ENCODE measurements at places on chromosomes 16 and 17.

DNA sequence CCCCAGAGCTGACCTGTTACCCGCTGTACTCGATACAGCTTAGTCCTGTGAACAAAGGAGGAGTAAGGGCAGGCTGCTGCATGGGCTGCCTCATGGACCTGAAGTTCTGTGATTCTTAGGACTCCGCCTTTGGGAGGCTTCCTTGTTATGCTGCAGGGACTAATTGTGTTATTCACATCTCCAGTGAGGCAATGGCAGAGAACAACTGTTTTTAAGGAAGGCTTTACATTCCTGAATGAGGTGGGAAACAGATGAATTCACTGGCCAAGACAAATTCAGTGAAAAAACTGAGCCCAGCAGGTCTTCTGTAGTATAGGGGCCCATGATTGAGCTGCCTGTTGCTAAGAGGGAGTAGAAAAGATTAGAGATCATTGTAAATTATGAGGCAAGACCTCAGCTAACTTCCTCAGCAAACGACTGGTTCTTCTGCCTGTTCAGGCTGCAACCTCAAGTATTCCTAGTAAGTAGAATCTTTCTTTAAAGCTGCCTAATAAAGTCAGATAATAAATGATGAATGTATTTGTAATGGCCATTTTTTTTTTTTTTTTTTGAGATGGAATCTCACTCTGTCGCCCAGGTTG lies 26.3 kb downstream of the ADORA2B start:
- DNase-seq = no peak

GRCh38 chr17:8131844-8132441 lies 8.0 kb upstream of the HES7 start:
- DNase-seq = no peak

DNA sequence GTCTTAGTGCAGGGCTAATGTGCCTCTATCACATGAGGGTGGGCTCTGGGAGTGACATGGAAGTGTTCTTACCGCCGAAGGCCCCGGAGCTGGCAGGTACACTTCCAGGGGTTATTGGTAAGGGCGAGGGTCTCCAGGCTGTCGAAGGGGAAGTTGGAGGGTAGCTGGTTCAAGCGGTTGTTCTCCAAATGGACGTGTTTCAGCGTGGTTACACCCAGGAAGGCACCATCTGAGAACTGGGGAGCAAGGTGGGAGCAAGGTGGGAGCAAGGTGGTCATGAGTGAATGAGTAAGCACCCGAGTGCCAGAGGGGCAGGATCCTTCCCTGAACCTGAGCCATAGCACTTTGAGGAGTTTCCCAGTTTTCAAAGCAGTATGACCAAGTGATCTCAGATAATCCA lies 3.0 kb downstream of the CHAD start:
- no peak for DNase-seq

DNA sequence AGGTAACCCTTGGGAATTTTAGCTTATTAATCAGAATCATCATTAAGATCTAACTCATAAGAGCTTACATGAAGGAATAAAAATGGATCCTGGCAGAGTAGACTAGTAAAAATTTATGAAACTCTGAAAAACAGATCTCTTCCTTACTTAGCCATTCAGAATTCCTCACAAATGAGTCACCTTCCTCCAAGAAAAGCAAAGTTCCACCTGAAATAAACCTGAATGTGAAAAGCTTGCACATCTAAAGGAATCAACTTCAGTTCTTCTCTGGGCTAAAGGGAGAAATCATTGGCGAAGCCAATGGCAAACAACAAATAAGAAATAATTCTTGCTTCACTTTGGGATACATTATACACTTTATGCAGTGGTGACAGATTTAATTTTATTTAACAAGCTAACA lies 22.7 kb downstream of the MYO1D start:
- DNase-seq = no peak

GRCh38 chr17:46126840-46127239 lies 66.4 kb downstream of the KANSL1 start:
- no peak for DNase-seq

GRCh38 chr17:43570518-43570928 lies 24.4 kb upstream of the ETV4 start:
- no peak for DNase-seq

- no peak for DNase-seq
These were observed 30.9 kb upstream of the SLC25A19 start for GRCh38 chr17:75319904-75320691.

GRCh38 chr17:75832164-75832651 lies 12.0 kb downstream of the UNC13D start:
- peak; percentile 60 for DNase-seq

GRCh38 chr16:11784038-11784369 lies 13.1 kb downstream of the ZC3H7A start:
- DNase-seq = no peak

GRCh38 chr17:9472094-9472493 lies 103.5 kb downstream of the STX8 start:
- DNase-seq = no peak

DNA sequence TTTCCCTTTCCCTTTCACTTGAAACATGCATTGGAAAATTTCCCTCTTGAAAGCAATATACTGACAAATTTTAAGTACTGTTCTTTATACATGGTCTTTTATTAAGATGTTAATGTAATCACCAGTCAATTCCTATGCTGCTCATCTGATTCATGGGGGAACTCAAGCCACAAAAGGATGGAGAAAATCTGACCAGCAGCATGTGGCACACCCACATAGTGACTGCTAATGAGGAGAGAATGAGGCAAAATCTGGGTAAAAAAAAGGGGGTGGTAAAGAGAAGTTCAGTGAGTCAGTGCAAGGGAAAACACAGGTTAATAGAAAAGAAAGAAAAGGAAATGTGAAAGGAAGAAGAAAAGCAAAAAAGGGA lies 11.3 kb downstream of the RFFL start:
- no peak for DNase-seq
